Right atrium auricular region (tissue), 2 donors: ENCODE measurements at places on chromosomes 11 and 22. TPM values are rescaled to one million over a fixed set of nuclear protein-coding genes. Genes with fewer than 3 reads are reported as not detected.

GRCh38 chr11:106714199-106714598 lies 304.1 kb downstream of the GUCY1A2 start:
- no peak overlapping the region for H3K4me3 ChIP-seq
- DNase-seq, result no peak
- no peaks in the 10 kb centered on the region for H3K36me3 ChIP-seq

GRCh38 chr11:75925785-75926164 lies 110.8 kb downstream of the UVRAG start:
- no peak overlapping the region for H3K27ac ChIP-seq
- no peak overlapping the region for H3K4me3 ChIP-seq
- no peaks in the 10 kb centered on the region for H3K36me3 ChIP-seq
- DNase-seq, result no peak

- peaks cover 7% of the 10 kb centered on the region for H3K36me3 ChIP-seq
- no peak overlapping the region for H3K27ac ChIP-seq
- DNase-seq, result no peak
- H3K4me1 ChIP-seq, result no peaks in the 10 kb centered on the region
Observed at GRCh38 chr11:34891611-34892010, 24.6 kb downstream of the APIP start.

DNA sequence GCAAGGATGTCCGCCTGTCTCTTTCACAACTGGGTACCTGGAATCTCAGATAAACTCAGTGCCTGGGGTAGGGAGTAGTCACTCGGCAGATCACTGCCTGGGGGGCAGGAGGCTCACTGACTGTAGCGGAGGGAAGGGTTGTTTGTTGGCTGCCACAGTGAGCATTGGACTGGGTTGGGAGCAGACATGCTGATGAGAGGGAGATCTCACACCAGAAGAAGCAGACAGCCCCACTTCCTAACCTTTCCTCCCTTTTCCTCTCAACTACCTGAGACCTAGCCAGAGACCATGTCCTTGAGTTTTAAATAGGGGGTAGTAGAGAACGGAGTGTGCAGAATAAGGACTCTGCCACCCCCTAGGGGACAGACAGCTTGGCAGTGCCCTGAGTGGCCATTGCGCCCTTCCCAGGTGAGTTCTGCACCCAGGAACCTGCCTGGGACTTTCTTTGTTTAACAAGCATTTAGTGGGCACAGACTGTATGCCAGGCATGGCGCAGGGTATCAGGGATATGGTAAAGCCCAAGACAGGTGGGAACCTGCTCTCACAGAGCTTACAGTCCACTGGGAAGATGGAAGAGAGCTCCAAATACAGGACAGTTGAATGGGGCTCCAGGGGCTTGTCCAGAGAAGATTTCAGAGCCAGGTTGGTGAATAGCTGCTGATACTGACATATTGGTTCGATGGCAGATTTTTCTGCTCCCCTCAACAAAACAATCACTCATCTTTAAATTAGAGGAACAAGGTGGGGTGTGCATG lies 115.7 kb upstream of the NNMT start:
- peaks cover 18% of the 10 kb centered on the region for H3K36me3 ChIP-seq
- no peaks in the 10 kb centered on the region for H3K4me1 ChIP-seq
- H3K4me3 ChIP-seq, result peak overlapping the region; percentile 39
- H3K27me3 ChIP-seq, result no peaks in the 10 kb centered on the region
- peak overlapping the region; percentile 99 for H3K27ac ChIP-seq

DNA sequence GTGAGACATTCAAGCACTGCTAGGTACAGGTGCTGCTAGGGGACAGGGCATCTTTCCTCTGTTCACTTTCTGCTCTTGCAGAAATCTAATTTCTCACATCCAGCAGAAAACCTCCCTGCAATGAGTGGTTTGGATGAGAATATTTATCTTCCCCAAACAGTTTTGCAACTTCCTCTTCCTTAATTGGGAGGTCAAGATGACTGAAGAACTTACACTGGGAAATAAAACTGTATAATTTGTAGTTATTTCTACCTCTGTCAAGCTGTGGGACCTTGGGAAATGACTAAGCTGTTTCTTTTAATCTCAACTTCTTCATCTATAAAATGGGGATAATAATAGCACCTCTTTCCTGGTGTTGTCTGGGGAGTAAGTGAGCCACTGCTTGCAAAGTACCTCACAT lies 69.8 kb downstream of the PRR5L start:
- H3K4me3 ChIP-seq, result no peak overlapping the region
- no peak for DNase-seq

POU2AF2 gene
- not detected for total RNA-seq

- no peaks in the 10 kb centered on the region for H3K27me3 ChIP-seq
- no peak for DNase-seq
- H3K4me3 ChIP-seq, result no peak overlapping the region
- H3K36me3 ChIP-seq, result no peaks in the 10 kb centered on the region
- H3K4me1 ChIP-seq, result no peaks in the 10 kb centered on the region
- no peak overlapping the region for H3K27ac ChIP-seq
Observed at GRCh38 chr22:27772984-27773498, 28.5 kb downstream of the MN1 start.

- no peaks in the 10 kb centered on the region for H3K36me3 ChIP-seq
- H3K27me3 ChIP-seq, result no peaks in the 10 kb centered on the region
- H3K27ac ChIP-seq, result no peak overlapping the region
- H3K4me3 ChIP-seq, result no peak overlapping the region
Observed at GRCh38 chr22:47591016-47591415, 828.6 kb downstream of the TBC1D22A start.

TBX1 gene
- total RNA-seq, result not detected

TRPM5 gene
- total RNA-seq, result not detected

CFAP68 gene
- 27.7 TPM for total RNA-seq

DNA sequence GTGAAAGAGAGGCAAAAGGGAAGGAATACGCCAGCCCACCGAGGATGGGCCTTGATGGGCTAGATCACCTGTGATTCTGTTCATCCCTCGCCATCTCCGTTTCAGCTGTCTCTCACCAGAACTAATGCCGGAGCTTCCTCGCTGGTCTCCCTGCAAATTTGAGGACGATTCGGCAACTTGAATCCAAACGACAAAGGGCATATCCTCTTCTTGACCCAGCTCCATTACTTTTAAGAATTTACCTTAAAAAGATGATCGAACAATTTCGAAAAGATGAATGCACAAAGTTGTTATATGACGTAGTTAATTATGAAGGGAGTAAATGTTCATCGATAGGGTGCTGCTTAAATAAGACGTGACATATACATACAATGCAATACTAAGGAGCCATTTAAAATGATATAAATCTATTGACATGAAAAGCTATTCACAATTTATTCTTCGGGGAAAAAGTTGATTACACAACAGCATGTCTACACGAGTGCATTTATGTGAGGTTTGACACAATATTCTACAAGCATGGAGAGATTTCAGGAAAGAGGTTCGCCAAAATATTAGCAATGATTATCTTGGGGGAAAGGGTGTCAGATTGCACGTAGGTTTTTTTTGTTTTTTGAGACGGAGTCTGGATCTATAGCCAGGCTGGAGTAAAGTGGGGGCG lies 937 bp upstream of the FAM168A start:
- H3K27ac ChIP-seq, result peak overlapping the region; percentile 88
- no peaks in the 10 kb centered on the region for H3K27me3 ChIP-seq
- H3K36me3 ChIP-seq, result no peaks in the 10 kb centered on the region
- H3K4me1 ChIP-seq, result no peaks in the 10 kb centered on the region
- no peak for DNase-seq

DNA sequence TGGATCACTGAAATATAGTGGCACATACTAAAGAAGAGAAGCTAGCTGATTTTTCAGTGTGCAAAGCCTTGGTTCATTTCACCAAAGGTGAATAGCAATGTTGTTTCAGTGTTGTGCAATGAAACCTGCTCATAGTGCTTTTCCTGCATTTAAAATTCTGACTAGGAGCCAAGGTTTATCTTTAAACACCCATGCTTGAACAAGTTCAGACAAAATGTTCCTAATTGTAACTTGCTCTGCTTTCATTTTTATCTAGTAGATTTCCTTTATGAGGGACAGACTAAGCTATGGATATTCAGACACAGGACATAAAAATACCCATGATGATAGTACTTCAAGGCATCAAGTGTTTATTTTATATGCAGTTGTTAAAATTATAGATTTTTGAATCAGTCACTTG lies 47.7 kb downstream of the BBOX1 start:
- H3K4me3 ChIP-seq, result no peak overlapping the region
- H3K36me3 ChIP-seq, result no peaks in the 10 kb centered on the region
- H3K27me3 ChIP-seq, result no peaks in the 10 kb centered on the region

SSH3 gene
- total RNA-seq, result 23.6 TPM

- no peak overlapping the region for H3K27ac ChIP-seq
- no peak overlapping the region for H3K4me3 ChIP-seq
- no peak for DNase-seq
- H3K4me1 ChIP-seq, result no peaks in the 10 kb centered on the region
- H3K27me3 ChIP-seq, result no peaks in the 10 kb centered on the region
Observed at GRCh38 chr11:93842461-93842860, 8.0 kb downstream of the VSTM5 start.

GRCh38 chr11:97772705-97773104 lies 1248.0 kb upstream of the CNTN5 start:
- no peaks in the 10 kb centered on the region for H3K4me1 ChIP-seq
- H3K27me3 ChIP-seq, result no peaks in the 10 kb centered on the region
- no peak overlapping the region for H3K4me3 ChIP-seq
- H3K27ac ChIP-seq, result no peak overlapping the region
- no peaks in the 10 kb centered on the region for H3K36me3 ChIP-seq
- DNase-seq, result no peak

DNA sequence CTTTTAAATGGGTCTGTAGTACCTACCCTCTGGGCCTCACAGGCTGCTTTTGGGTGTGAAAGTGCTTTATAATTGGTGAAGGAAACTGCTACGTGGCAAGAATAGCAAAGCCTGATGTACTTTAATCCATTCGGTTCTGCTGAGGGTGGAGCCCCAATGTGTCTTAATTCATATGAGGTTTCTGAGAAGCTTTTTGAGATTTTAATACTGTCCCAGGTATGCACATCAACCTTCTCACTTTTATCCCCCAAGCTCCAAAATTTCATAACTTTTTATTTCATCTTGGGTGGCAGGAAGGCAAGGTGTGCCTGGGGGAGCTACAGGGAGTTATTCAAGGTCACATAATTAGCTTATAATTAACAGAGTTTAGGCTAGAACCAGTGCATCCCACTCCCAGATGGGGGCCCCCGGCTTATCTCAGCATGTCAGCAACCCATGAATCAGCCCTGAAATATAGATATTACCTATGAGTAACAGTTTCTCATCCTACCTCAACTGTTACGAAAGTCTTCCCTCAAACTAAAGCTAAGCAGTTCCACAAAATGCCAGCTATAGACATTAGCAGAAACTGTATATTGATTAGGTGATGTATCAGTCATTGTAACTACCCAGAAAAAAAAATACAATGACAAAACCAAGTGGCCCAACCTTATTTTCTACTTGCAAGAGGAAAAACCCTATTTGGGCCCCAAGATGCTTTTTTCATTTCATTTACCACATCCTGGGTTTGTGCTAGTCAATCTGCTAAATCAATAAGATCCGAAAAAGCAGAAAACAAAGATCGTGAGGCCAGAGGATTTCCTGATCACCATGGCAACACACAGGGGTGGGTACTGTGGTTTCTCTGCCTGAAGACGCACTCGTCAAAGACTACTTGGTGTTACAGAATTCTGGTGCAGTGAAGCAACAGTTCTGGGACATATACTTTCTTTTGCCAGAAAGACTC lies 26.7 kb downstream of the CD44 start:
- H3K4me3 ChIP-seq, result no peak overlapping the region
- peaks cover 59% of the 10 kb centered on the region for H3K4me1 ChIP-seq
- DNase-seq, result no peak
- no peaks in the 10 kb centered on the region for H3K36me3 ChIP-seq

GRCh38 chr11:77851503-77851902 lies 30.6 kb downstream of the AAMDC start:
- H3K4me3 ChIP-seq, result no peak overlapping the region
- no peaks in the 10 kb centered on the region for H3K27me3 ChIP-seq
- no peak for DNase-seq
- H3K27ac ChIP-seq, result no peak overlapping the region

FAM181B gene
- total RNA-seq, result 3.7 TPM

DNA sequence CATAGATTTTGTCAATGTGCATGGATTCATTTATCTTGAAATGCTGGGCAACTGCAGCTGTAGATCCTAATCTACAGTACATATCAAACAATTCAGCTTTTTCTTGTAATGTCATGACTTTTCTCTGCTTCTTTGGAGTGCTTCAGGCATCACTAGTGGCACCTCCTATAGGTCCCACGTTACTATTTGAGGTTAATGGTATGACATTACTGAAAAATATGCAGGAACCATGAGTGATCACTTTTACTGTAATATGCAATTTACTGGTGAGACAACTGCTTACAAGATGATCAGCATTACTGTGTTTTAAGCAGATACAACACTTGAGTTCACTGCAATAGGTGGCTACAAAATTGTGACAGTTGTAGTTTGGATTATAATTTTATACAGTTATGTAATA lies 3.0 kb downstream of the CENATAC start:
- no peaks in the 10 kb centered on the region for H3K4me1 ChIP-seq
- H3K27me3 ChIP-seq, result no peaks in the 10 kb centered on the region
- H3K36me3 ChIP-seq, result peaks cover 19% of the 10 kb centered on the region

DNA sequence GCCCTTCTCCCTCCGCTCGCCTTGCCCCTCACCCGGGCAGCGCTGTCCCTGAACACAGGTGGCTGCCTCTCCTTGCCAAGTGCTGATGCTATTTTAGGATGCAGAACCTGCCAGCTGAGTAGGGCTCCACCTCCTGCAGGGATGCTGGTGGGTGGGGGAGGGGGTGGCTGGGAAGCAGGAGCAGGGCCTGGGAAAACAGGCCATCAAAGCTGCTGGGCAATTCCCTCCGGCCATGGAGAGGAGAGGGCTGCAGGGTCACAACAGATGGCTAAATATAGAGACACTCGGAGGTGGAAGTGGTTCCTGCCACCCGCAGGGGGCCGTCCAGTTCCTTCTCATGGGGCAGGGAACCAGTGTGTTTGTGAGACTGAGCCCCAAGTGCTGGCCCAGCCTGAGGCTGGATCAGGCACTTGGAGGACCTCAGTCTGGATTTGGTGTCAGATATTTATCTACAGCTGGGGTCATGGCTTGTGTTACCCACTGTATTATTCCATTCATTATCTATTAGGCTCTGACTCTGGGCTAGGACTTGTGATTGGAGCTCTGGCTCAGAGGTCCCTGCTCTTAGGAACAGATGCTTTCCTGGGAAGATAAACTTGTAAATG lies 59.6 kb downstream of the LRRC32 start:
- peak overlapping the region; percentile 12 for H3K27ac ChIP-seq
- no peaks in the 10 kb centered on the region for H3K36me3 ChIP-seq
- H3K27me3 ChIP-seq, result no peaks in the 10 kb centered on the region
- no peak for DNase-seq
- no peak overlapping the region for H3K4me3 ChIP-seq

DNA sequence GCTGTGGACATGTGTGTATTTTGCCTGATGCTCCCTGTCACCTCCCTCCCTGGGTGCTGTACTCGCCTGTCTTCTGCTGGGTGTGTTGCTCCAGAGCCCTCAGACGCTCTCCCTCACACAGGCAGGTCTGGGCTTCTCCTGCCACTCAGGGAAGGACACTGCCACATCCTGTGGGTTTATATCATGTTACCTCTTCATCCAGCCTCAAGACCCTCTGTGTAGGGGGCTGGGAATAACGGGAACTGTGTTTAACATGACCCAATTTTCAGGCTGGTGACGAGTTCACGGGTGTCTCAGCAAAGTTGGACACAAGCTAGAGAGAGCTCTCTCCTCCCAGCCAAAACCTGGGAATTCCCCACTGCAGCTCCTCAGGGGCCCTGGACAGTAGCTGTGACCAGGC lies 24.6 kb downstream of the MYBPC3 start:
- H3K27me3 ChIP-seq, result no peaks in the 10 kb centered on the region
- peak overlapping the region; percentile 65 for H3K27ac ChIP-seq
- H3K4me3 ChIP-seq, result no peak overlapping the region
- H3K4me1 ChIP-seq, result no peaks in the 10 kb centered on the region

SLC17A6 gene
- not detected for total RNA-seq
